ENCODE measurements at places on chromosomes 6 and 20. TPM values are rescaled to one million over a fixed set of nuclear protein-coding genes. Genes with fewer than 3 reads are reported as not detected.

Gene RAD21L1
- not detected for total RNA-seq

Gene RIPOR3
- 2.6 TPM for total RNA-seq

Gene PPP1R3G
- total RNA-seq, result 2.1 TPM

Gene GTSF1L
- total RNA-seq, result not detected

Gene EFCAB8
- total RNA-seq, result not detected

Gene COL10A1
- 0.52 TPM for total RNA-seq

Gene UNC93A
- not detected for total RNA-seq

All from skeletal muscle tissue (tissue), 5 donors.